KBM-7 (cell line): ENCODE measurements at places on chromosomes 3 and 15.

GRCh38 chr15:85494048-85494777 lies 113.8 kb downstream of the AKAP13 start:
- DNase-seq, result no peak

GRCh38 chr3:99256788-99257187 lies 355.3 kb upstream of the DCBLD2 start:
- DNase-seq, result no peak

DNA sequence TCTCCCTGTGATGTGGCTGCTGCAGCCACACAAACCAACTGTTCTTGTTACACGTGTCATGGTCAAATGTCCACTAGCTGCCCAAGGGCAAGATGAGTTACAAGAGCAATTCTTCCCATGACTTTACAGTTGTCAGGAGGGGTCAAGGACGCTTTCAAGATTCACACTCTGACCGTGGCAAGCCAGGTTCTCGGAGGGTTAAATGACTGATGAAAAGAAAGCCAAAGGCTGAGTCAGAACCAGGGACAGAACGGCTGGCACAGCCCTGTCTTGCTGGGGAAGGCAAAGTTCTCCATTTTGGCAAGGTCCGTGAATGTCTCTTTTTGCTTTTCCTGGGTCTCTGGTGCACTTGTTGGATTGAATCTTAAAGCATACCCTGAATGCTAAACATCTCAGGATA lies 364.5 kb upstream of the ICE2 start:
- no peak for DNase-seq

GRCh38 chr3:157297328-157297915 lies 137.5 kb upstream of the CCNL1 start:
- no peak for DNase-seq

DNA sequence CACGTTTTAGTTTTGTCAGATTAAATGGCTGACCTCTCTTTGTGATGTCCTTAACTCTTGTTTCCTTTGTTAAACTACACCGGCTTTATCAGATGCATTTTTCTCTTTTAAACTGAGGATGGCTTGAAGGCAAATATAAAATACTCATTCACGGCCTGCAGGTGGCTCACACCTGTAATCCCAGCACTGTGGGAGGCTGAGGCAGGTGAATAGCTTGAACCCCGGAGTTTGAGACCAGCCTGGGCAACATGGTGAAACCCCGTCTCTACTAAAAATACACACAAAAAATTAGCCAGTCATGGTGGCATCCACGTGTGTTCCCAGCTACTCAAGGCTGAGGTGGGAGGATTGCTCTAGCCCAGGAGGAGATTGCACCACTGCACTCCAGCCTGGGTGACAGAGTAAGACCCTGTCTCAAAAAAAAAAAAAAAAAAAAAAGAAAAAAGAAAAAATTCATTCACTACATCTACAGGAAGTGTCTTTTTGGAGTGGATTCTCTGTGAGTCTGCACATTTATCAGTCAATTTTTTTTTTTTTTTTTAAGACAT lies 34.7 kb upstream of the SACM1L start:
- DNase-seq, result no peak

DNA sequence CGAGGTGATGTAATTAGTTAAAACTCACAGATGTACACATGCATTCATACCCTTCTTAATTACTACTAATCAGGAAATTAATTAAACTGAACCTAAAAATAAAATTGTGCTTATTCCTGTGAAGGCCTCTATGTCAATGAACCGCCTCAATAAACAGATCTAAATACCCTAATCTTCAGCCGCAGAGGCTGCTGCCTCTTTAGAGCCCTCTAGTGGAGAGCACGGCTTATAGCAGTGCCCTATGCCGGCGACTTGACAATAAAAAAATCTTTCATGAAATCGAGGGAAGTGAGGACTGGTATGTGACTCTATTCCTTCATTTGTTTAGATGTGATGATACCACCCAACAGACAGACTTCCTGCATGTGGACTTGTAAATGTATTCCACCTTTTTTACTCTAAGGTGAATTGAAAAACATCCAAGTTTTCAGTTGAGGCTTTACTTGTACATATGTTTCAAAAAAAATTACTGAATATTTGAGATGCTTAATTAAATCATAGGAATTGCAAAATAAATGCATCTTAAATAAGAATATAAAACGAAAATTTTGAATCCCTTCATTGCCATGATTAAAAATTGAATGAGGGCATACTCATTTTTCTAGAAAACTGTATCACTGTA lies 8.3 kb upstream of the EPHA3 start:
- DNase-seq, result peak; percentile 70

GRCh38 chr3:71710906-71711494 lies 14.2 kb downstream of the EIF4E3 start:
- peak; percentile 46 for DNase-seq

DNA sequence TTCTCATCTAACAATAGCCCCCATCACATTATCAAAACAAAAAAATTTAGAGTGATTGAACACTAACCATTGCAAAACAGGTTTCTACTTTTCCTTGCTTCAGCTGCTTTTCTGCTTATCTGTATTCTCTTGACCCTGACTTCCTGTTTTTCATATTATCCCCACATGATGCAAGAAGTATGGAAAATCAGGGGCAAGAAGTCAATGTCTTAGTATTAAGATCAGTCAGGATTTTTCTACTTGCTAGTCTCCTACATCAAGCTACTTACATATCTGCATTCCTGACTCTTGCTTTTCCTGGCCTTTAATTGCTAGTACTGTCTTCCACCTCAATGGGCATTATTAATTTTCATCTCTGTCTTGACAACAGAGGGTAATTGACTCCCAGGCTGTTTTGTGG lies 300.2 kb downstream of the OTOL1 start:
- peak; percentile 47 for DNase-seq

GRCh38 chr3:149701977-149702350 lies 44.1 kb upstream of the WWTR1 start:
- no peak for DNase-seq

DNA sequence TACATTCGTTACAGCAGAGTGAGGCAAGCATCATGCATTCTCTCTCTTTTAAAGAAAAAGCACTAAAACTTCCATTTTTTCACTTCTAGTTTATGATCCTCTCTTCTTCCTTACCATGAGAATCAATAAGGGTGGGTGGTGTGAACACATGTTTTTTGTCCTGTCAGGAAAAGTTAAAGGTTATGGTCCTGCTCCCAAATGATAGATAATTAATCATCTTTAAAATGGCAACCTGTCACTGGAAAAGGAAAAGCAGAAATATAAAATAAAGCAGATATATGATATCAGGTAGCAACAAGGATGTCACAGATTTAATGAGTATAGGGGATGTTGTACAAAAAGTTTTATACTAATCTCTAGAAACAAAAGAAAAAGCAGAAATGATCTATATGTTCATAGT lies 56.4 kb upstream of the PHLDB2 start:
- DNase-seq, result no peak

DNA sequence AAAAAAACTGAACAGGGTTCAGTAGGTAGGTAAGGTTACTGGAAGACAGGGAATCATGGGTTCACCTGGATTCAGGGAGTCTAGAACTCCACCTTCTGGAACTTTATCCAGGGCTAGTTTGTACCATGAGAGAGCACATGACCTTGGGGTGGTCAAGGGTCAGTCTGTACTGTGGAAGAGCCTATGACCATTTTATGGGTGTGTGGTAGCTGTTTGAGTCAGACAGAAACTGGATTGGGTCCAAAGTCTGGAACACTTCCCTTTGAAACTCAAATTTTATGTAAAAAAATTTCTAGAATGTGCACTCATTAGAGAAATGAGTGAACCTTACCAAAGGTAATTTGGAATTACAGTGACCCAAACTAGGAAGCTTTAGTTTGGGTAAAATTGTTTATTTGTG lies 486.0 kb upstream of the AGTR1 start:
- no peak for DNase-seq

DNA sequence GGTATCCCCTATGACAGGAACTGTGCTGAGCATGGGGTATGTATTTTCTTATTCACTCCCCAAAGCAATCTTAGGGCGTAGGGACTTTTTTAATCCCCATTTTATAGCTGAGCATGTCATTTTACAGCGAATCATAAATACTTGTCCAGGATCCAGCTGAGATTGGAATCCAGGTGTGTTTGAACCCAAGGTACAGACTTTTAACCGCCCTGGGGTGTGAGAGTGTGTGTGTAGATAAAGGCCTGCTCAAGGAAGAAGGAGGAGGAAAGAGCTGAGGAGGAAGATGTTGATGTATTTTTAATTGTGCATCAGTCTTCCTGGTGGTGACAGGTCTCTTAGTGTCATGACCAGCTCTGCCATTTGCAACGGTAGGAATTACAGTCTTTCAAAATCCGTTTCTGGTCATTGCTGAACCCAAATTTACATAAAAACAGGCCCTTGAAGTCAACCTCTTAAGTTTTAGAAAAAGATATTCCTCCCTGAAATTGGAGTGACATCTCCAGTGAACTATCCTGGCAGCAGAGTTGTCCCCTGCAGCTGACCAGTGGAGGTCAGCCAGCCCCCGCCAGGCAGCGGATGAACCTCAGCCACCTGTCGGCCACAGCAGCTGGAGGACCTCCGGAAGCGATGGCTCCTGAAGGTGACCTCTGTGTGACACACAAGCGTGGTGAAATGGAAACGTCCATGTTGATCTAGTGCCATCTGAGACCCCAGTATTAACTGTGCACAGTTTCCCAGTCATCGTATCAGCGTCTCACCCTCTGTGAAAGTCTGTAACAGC lies 92.8 kb upstream of the MITF start:
- DNase-seq, result no peak

- DNase-seq, result no peak
Measured at GRCh38 chr15:73852507-73852906, 20.9 kb upstream of the TBC1D21 start.

DNA sequence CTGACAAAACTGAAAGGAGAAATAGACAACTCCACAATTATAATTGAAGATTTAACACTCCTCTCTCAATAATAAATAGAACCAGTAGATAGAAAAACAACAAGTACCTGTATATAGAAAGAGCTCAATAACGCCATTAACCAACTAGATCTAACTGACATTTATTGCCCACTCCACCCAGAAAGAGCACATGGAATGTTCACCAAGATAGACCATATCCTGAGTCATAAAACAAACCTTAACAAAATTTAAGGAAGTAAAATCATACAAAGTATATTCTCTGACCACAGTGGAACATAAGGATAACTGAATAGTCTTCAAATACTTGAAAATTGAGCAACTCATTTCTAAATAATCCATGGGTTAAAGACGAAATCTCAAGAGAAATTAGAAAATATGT lies 25.1 kb downstream of the KBTBD12 start:
- peak; percentile 5 for DNase-seq

DNA sequence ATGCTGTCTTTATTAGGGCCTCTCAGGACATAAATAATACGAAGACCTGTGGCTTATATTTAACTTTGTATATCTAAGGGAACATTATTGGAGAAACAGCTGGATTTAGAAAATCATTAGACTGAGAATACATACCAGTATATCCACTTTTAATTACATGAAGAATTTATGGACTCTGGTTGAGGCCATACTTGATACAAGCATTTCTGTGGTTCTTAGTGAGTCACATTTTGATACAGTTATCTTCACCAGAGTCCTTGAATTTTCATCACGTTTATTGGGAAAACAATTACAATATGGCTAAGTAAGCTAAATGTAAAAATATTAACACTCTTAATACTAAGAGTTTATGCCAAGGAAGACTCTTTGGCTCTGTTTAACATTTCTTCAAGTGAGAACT lies 9.9 kb downstream of the KIF23 start:
- DNase-seq, result no peak

DNA sequence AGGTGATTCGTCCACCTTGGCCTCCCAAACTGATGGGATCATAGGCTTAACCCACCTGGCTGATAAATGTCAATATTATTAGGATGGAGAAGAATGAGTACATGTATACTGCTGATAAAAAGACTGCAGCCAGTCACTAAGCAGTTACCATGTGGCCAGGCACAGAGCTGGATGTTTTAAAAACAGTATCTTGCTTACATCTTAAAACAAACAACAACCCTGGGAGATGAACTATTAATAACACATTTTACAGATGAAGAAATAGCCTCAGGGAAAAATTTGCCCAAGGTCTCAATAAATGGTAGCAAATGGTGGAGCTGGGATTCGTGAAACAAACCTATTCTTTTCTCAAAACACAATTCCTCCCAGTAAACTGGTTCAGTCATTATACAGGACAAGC lies 18.1 kb downstream of the IL17RD start:
- DNase-seq, result no peak

GRCh38 chr3:13401149-13401548 lies 19.0 kb downstream of the NUP210 start:
- DNase-seq, result no peak

- DNase-seq, result no peak
Measured at GRCh38 chr15:40239404-40239692, 485 bp downstream of the PAK6 start.

GRCh38 chr3:39410893-39411292 lies 4.4 kb downstream of the RPSA start:
- no peak for DNase-seq

GRCh38 chr3:163261056-163261455 lies 1764.4 kb downstream of the OTOL1 start:
- DNase-seq, result no peak

- no peak for DNase-seq
Measured at GRCh38 chr3:161070980-161071663, 34.0 kb downstream of the B3GALNT1 start.

- no peak for DNase-seq
Measured at GRCh38 chr15:91135201-91136130, 35.4 kb downstream of the SV2B start.

DNA sequence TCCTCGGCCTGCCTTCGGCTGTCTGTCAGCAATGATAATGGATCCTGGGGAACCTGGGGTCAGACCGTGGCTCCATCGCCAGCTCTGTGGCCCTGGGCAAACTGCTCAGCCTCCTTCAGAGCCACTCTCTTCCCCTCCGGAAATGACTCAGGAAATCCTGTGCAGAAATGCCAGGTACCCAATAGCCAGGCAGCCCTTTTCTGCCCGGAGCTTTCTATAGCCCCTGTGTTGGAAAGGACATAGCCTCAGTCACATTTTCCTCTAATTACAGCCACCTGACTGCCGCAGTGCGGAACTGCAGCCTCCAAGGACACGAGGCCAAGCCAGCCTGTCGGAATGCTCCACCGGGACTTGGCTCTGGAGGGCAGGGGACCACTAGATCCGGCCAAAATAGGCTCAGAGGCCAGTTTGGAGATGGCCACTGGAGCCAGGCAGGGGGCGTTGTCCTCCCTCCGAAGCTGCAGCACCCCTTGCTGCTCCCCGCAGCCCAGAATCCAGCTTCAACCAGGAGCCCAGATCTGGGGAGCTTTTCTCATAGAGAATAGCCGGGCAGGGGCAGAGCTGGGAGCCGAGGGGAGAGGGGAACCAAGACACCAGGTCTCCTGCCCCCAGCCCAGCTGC lies 11.6 kb upstream of the ZXDC start:
- DNase-seq, result peak; percentile 80

- DNase-seq, result no peak
Measured at GRCh38 chr3:81249540-81250029, 511.9 kb downstream of the GBE1 start.

- DNase-seq, result no peak
Measured at GRCh38 chr3:30614943-30615342, 8.5 kb downstream of the TGFBR2 start.

DNA sequence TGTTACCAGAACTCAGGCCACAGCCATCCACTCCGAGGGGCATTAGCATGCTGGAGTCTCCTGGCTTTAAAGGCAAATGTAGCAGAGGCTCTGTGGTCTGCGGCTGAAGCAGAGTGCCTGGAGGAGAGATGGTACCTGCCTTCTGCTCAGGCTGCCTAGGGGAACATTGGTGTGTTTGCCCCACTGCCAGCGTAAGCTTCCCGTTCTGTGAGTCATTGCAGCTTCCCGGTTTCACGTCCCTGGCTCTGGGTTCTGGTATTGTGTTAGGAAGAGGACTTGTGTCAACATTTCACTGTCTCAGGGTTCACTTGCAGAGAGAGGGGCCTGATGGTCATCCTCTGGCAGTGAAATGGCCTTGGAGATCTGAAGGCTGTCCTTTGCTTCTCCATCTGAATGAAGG lies 1.8 kb downstream of the GASK1A start:
- peak; percentile 27 for DNase-seq
